Tibial nerve (tissue), 4 donors: ENCODE measurements at places on chromosomes 6 and 20.

DNA sequence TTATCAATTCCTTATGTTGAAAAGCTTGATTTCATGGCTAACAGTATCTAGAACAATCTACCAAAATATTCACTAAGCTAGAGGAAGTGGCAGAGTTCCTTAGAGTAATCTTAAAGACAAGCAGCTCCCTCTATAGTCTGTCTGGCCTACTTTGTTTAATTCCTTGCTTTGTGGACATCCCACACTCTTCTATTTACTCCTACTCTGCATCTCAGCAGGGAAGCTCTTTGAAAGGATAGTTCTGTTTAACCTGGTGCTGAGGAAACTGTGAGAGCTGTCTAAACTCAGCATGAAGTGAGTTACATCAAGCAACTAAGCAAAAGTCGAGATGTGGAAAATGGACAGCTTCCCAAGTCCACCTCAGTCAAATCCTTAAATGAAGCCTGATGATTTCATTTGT, 4.3 kb downstream of the REV3L start:
- no peak overlapping the region for H3K4me3 ChIP-seq
- H3K4me1 ChIP-seq, result peaks cover 20% of the 10 kb centered on the region
- no peak for DNase-seq
- no peaks in the 10 kb centered on the region for H3K27me3 ChIP-seq
- H3K27ac ChIP-seq, result no peak overlapping the region

DNA sequence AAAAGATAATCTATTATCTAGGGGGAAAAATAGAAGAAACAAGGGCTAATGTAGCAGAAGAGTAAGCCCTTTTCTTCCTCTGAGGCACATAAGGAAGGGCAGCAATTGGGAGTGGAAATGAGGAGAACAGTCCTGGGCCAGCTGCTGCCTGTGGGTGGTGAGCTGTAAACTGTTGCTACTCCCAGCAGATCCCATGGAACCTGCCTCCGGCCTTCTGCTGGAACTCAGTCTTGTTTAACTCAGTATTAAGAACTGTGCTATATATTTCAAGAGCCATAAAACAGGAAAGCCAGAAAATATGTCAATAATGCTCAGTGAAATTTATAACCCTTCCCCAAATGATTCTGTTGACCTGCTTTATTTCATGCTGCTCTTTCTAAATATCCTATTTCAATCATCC, 464.2 kb downstream of the COL12A1 start:
- no peak for DNase-seq
- H3K27me3 ChIP-seq, result no peaks in the 10 kb centered on the region
- no peaks in the 10 kb centered on the region for H3K36me3 ChIP-seq
- no peaks in the 10 kb centered on the region for H3K4me1 ChIP-seq
- H3K27ac ChIP-seq, result no peak overlapping the region
- H3K4me3 ChIP-seq, result no peak overlapping the region

DNA sequence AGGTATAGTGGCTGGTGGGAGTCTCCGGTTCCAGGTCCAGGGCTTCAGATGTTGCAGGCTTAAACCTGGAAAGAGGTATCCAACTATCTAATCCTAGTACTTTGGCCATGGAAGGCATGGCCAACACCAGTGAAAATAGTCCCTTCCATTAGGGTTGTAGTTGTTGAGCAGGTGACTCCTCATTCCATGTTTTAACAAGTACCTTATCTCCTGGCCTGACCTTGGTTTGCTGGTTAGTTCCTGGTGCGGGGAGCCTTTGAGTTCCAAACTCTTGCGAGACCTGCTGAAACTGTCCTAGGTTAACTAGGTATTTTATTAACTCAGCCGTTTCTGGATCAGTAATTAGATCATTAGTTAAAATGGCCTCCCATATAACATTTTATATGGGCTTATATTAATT, 165.1 kb upstream of the PROKR2 start:
- no peak for DNase-seq
- H3K4me3 ChIP-seq, result no peak overlapping the region
- H3K27ac ChIP-seq, result no peak overlapping the region

DNA sequence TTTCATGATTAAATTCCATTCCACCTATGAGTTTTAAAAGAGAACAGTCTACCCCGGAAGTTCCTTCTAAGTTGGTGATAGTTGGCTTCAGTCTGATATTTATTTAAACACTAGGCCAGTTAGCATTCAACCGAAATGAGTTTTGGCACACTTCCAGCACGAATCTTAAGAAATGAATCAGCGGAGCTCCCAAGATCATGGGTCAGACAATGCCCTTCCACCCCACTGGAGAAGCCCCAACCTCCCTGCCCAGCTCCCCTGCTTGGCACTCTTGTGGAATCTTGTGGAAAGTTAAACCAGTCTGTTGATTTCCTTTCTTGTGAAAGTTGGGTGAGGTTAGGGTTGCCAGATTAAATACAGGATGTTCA, 64.3 kb downstream of the MKKS start:
- no peaks in the 10 kb centered on the region for H3K27me3 ChIP-seq
- DNase-seq, result no peak
- H3K27ac ChIP-seq, result no peak overlapping the region
- H3K36me3 ChIP-seq, result no peaks in the 10 kb centered on the region
